Epithelial cell of esophagus (primary cell): ENCODE measurements at places on chromosomes 4 and X.

DNA sequence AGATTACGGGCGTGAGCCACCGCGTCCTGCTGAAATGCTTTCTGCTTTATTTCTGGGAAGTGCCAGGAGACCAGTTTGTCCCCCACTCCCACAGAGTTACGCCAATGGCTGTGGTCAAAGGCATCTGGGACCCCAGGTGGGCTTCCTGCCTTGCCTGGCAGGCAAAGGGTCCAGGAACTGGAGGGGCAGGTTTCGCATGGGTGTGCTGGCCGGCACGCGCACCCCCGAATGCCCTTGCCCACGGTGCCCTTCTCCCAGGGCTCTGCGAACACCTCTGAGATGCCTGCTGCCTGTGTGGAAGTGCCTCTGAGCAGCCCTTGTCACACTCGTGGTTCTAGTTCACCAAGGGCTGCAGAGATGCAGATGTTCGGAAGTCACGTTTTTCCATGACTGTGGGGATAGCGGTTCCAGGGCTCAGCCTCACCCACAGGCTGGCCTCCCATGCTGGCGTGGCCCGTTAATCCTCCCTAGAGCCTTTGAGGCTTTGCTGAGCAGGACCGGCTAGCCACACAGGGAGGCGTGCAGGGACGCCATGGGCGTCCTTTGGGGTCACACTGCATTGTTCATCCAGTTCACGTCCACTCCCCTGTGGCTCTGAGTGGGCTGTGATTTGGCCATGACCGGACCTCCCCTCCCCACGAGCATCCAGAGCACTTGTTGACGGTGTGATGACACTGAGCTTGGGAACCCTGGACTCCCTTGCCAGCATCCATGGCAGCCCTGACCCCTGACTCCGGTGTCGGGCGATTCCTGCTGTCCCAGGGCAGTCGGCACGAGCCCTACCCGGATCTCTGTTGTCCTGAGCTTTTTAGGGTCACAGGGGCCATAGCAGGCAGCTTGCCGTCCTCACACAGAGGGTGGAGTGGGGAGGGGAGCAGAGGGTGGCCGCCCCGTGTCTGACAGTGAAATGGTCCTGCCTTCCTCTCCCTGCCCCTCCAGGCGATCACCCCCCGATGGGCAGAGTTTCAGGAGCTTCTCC is 12.7 kb upstream of the ADD1 start:
- DNase-seq, result no peak

- DNase-seq, result no peak
These were observed 3.7 kb upstream of the RHOH start for GRCh38 chr4:40193016-40193571.

- no peak for DNase-seq
These were observed 74.4 kb upstream of the IRF2 start for GRCh38 chr4:184548648-184549341.

DNA sequence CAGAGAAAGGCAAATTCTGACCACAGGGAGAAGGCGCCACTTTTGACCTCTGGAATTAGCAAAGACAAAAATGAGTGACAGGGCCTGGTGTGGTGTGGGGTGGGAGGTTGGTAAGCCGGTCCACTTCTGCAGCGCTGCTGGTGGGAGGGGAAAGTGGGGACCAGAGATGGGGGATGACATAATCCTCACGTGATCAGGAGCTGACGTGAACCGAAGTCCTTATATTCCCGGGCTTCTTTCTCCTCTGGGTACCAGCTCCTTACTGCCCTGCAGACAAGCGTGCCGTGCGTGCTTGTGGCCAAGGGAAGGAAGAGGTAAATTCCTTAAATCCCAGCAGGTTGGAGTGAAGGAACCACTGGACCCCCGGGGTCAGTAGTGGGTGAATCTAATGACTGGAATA is at the start of gene TCEAL7:
Gene TCEAL7, plus strand, starts transcription at position 249 of the 400 bp plus-strand sequence. CDS start 1,165 bp downstream, outside the sequence.
- DNase-seq, result no peak

GRCh38 chr4:81743731-81744435 is 272.2 kb upstream of the RASGEF1B start:
- no peak for DNase-seq

DNA sequence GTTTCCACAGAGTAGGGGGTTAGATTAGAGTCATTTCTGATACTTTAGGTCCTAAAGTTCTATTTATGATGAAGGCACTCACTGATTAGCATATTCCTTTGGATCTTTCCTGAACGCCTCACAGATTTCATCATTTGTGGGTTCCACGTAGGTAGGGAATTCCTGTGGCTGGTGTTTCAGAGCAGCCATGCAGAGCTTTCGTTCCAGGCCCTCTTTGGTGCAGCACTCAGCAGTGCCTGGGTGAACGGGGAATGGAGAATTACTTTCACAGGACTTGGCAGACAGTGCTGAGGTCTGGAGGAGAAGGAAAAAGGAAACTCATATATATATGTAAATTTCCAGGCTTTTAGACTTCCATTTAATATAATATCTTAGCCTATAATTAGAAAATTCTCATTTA is 18.5 kb downstream of the GC start:
- no peak for DNase-seq

DNA sequence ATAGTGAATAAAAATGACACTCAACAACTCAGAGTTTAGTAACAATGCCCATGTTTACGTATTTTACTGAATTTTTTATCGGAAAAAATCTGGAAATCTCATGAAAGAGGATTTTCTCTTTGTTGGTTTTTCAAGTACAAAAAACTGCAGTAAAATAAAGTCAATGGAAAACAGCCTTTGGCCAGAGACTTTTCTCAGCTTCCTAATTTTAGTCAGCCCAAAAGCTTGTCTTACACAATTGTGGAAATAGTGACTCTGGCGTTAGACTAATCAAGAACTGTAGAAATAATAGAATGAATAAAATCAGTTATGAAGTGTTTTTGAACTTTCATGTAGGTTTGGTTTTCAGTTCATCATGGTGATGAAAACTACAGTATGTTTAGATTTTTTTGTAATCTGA is 234.7 kb downstream of the DKK2 start:
- DNase-seq, result no peak

- DNase-seq, result peak; percentile 71
These were observed 8.0 kb downstream of the REELD1 start for GRCh38 chr4:146222313-146222712.

DNA sequence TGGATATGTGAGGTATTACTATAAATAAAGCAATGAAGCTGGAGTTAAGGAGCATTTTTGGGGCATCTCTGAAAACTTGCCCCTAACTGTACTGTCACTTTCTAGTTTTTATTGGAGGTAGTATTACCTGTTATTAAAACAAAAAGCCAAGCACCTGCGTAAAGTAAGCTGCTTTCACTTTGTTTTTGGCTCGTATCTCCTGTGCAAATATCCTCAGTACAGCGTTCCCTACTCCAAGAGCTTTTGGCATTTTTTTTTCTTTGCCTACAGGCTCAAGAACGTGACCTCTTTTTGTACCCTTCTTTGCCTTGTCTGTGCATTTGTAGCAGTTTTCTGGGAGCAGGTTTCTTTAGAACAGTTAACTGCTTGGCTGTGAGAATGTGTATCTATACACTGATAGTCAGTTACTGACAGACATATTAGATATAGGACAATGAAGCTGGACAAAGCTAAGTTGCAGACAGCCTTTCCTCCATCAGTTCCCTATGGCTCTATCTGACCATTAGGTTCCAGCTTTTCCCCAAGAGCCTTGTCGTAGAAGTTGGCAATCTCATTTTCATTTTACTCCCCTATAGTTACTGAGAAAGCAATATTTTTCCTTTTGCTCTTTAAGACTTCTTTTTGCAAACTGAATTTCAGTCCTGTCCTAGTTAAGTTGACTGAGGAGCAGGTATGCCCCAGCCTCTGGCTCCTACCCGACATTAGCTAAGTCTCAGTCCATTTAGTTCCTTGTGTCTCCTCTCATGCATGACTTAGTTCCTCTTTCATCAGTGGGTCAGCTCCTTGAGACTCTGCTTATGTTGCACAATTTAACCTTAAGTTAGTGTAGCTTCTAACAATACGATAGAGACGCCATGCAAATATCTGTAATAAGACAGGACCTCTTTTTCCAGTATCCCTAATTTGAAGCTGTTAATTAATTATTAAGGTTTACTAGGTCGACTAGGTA is 71.5 kb upstream of the HPRT1 start:
- no peak for DNase-seq

- DNase-seq, result peak; percentile 0
These were observed 112.8 kb upstream of the DMD start for GRCh38 chrX:33324099-33324498.

DNA sequence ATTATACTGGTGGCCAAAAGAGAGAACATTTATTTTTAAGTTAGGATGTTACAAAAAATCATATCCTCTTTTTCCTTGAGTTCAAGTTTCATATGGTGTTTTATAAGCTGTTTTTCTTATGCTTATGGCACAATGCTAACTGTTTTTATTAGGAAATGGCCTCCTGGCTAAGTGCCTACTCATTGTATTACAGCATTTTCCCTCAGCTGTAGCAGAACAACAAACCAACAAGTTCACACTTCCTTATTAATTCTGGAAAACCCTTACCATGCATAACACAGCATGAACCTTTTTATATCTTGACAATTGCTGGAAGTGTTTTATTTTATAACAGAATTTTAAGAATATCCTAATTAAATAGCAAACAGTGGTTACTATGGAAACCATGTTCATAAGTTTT is 165.8 kb downstream of the GASK1B start:
- no peak for DNase-seq

DNA sequence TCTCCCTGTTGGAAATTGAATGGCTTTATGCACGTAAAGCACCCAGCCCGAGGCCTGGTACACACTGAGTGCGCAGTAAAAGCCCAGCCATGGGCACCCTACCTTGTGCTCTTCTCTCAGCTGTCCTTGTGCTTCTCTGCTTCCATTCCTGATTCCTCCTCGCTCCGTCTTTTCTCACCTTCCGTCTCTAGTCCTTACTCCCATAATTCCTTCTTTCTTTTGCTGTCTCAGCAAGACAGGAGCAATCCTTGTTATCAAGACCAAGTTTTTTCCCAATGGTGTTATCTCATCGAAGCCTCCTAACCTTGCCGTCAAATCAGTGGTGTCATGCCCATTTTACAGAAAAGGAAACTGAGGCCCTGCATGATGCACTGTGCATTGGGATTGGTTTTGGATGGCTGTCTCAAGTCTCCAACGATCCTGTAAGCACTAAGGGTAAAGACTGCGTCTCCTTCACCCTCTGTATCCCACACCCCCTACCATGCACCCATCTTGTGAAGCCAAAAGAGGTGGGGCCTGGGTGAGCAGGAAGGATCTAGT is 30.1 kb downstream of the CYTL1 start:
- DNase-seq, result no peak

- no peak for DNase-seq
These were observed 111.6 kb downstream of the AFF2 start for GRCh38 chrX:148611993-148612392.

DNA sequence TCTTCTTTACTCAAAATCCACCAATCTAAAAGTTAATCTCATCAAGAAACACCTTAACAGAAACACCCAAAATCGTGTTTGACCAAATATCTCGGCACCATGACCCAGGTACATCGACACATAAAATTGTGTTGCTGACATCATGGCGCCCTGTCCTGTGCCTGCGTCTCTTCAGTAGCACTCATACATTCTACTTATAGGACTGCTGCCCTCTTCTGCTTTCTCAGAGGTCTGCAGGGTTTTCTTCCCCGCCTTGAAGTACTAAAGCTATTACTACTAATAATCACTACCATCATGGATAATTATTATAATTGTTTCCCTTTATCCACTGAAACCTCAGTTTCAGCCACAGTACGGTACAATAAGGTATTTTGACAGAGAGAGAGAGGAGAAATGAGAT is 1403.1 kb upstream of the TENM3 start:
- DNase-seq, result peak; percentile 8

- DNase-seq, result no peak
These were observed 2.4 kb downstream of the FAM241A start for GRCh38 chr4:112147697-112148096.

- DNase-seq, result no peak
These were observed 266.4 kb downstream of the RAPGEF2 start for GRCh38 chr4:159369256-159369655.

DNA sequence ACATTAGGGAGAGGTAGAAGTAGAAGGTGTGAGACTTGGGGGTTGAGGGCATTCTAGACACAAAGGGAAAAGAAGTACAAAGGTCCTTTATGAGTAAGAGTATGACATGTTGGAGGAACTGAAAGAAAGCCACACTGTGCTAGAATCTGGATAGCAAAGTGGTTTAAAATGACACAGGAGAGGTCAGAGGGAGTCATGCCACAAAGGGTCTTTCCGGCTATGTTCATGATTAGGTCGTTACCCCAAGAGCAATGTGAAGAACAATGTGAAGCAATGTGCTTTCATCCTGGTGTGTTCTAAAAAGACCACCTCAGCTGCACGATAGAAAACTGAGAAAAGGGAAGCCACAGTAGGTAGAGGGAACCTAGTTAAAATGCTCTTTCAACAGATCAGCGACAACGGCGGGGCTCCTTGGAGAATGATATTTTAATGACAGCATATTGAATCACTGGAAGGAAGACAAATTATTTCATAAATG is 29.2 kb downstream of the SMIM14 start:
- peak; percentile 7 for DNase-seq

DNA sequence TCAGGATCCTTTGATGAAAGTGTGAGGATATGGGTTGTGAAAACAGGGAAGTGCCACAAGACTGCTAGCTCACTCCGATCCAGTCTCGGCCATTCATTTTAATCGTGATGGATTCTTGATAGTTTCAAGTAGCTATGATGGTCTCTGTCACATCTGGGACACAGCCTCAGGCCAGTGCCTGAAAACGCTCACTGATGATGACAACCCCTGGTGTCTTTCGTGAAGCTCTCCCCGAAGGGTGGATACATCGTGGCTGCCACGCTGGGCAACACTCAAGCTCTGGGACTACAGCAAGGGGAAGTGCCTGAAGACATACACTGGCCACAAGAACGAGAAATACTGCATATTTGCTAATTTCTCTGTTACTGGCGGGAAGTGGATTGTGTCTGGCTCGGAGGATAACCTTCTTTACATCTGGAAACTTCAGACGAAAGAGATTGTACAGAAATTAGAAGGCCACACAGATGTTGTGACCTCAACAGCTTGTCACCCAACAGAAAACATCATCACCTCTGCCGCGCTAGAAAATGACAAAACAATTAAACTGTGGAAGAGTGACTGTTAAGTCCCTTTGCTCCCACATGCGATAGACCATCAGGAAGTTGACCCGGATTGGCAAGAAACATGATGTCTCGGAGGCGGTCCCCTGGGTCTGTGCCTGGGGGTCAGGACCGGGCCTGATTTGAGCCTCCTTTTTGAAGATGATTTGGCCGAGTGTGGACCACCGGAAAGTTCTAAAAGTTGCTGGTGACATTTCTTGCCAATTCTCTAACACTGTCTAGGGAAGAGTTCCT is 22.2 kb downstream of the LIAS start:
- DNase-seq, result no peak

DNA sequence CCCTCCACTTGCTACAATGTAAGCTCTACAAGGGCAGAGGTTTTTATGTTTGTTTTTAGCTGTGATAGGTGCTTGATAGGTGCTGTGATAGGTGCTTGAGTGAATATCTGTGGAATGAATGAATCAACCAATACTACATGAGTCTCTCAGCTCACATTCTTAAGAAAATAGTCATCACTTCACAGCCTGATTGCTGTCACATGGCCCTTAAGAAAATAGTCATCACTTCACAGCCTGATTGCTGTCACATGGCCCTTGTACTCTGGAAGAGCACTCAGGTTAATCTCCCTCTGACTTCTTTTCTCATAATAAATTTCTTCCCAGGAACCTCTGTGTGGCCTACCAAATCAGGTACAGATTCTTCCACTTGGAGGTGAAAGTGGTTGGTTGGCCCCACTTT is 335.2 kb downstream of the TENM3 start:
- DNase-seq, result peak; percentile 90
